T-cell (primary cell): ENCODE measurements at places on chromosomes 2 and 18. TPM values are rescaled to one million over a fixed set of nuclear protein-coding genes. Genes with fewer than 3 reads are reported as not detected.

NT5C1B gene
- not detected for total RNA-seq

OXER1 gene
- total RNA-seq, result 0.22 TPM

DNA sequence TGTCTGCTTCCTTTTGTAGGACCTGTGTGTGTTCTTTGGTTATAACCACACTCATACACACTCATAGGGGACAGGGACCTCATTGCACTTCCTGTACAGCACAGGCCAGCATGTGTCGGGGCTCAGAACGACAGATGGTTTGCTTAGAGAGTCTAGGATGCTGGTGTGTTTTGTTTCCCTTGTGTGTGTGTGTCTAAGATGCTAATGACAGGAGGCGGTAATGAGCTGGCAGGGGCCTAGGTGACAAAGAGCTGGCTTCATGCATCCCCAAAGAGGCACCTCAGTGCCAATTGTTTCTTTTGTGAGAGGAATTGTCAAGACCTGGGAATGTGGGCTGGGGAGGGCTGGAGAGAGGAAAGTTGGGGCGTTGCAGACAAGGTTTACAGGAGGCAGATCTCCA, 66.6 kb downstream of the CELF4 start:
- DNase-seq, result no peak
- no peaks in the 10 kb centered on the region for H3K4me1 ChIP-seq
- no peak overlapping the region for H3K4me3 ChIP-seq
- no peak overlapping the region for H3K27ac ChIP-seq

- no peak for DNase-seq
- H3K4me3 ChIP-seq, result no peak overlapping the region
- no peak overlapping the region for H3K27ac ChIP-seq
- H3K4me1 ChIP-seq, result no peaks in the 10 kb centered on the region
Observed at GRCh38 chr2:21972586-21972985, 848.8 kb downstream of the TDRD15 start.

GRCh38 chr2:96594691-96595152, 43.4 kb downstream of the KANSL3 start:
- H3K27me3 ChIP-seq, result no peaks in the 10 kb centered on the region
- DNase-seq, result no peak
- no peak overlapping the region for H3K4me3 ChIP-seq
- peaks cover 57% of the 10 kb centered on the region for H3K36me3 ChIP-seq
- H3K27ac ChIP-seq, result peak overlapping the region; percentile 68

DNA sequence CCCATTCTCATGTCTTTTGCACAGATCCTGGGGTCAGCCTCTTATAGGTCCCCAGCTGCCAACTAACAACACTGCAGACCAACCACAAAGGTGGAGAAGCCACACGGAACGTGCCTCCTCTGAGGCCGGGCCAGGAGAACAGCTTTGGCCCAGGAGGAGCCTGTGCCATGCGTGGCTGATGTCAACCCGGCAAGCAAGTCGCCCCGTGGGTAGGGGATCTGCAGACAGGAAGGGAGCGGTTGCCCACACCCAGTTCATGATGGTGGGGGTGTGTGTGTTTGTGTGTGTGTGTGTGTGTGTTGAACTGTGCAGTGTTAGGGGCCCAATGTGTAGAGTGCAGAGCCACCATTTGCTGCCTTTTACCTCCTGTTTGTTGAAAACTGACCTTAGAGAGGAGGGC, 2.4 kb upstream of the CLEC4F start:
- H3K27me3 ChIP-seq, result peaks cover 14% of the 10 kb centered on the region
- H3K4me1 ChIP-seq, result peaks cover 14% of the 10 kb centered on the region
- DNase-seq, result no peak
- H3K27ac ChIP-seq, result no peak overlapping the region

GRCh38 chr2:85801871-85802270, 48.1 kb downstream of the ATOH8 start:
- peaks cover 14% of the 10 kb centered on the region for H3K27me3 ChIP-seq
- H3K4me3 ChIP-seq, result no peak overlapping the region
- no peak for DNase-seq
- no peak overlapping the region for H3K27ac ChIP-seq

GRCh38 chr2:167424221-167424620, 535.9 kb downstream of the XIRP2 start:
- H3K4me1 ChIP-seq, result no peaks in the 10 kb centered on the region
- DNase-seq, result no peak
- no peak overlapping the region for H3K4me3 ChIP-seq
- H3K27ac ChIP-seq, result no peak overlapping the region

GRCh38 chr2:188762151-188762550, 212.0 kb upstream of the COL3A1 start:
- no peaks in the 10 kb centered on the region for H3K36me3 ChIP-seq
- H3K27ac ChIP-seq, result no peak overlapping the region

- no peak overlapping the region for H3K4me3 ChIP-seq
- no peak overlapping the region for H3K27ac ChIP-seq
- H3K27me3 ChIP-seq, result no peaks in the 10 kb centered on the region
- H3K36me3 ChIP-seq, result peaks cover 31% of the 10 kb centered on the region
Observed at GRCh38 chr2:28413152-28413898, 20.7 kb downstream of the FOSL2 start.

- H3K27me3 ChIP-seq, result peaks cover 3% of the 10 kb centered on the region
- peak; percentile 63 for DNase-seq
- no peaks in the 10 kb centered on the region for H3K36me3 ChIP-seq
Observed at GRCh38 chr2:232502911-232503808, 15.5 kb upstream of the ECEL1 start.

DNA sequence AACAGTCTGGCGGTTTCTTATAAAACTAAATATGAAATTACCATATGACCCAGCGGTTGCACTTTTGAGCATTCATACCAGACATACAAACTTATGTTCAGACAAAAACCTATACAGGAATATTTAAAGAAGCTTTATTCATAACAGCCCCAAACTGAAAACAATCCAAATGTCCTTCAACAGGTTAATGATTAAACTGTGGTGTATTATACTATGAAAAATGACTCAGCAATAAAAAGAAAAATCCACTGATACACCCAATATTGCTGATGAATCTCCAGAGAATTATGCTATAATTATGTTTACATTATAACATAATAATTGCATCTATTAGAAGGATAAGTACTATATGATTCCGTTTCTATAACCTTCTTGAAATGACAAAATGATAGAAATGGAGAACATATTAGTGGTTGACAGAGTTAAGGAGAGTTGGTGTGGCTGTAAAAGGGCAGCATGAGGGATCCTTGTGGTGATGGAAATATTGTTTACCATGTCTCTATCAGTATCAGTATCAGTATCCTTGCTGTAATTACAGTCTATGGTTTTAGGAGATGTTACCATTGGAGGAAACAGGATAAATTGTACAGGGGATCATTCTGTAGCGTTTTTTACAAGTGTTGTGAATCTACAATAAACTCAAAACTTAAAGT, 127.1 kb downstream of the DSC3 start:
- H3K27ac ChIP-seq, result no peak overlapping the region
- no peaks in the 10 kb centered on the region for H3K27me3 ChIP-seq
